ENCODE measurements at places on chromosomes 5 and 9. TPM values are rescaled to one million over a fixed set of nuclear protein-coding genes. Genes with fewer than 3 reads are reported as not detected.

CDC23 gene
- 5.9 TPM for polyA plus RNA-seq

ASPN gene
- polyA plus RNA-seq = 0.22 TPM

C5orf52 gene
- polyA plus RNA-seq = not detected

SPAG8 gene
- not detected for polyA plus RNA-seq

NPR3 gene
- polyA plus RNA-seq = 6.8 TPM

Data from small intestine (tissue), 16 donors.